Panc1 (cell line): ENCODE measurements at places on chromosomes 12 and 14.

GRCh38 chr12:50006754-50007442 is 18.4 kb downstream of the RACGAP1 start:
- DNase-seq, result no peak

DNA sequence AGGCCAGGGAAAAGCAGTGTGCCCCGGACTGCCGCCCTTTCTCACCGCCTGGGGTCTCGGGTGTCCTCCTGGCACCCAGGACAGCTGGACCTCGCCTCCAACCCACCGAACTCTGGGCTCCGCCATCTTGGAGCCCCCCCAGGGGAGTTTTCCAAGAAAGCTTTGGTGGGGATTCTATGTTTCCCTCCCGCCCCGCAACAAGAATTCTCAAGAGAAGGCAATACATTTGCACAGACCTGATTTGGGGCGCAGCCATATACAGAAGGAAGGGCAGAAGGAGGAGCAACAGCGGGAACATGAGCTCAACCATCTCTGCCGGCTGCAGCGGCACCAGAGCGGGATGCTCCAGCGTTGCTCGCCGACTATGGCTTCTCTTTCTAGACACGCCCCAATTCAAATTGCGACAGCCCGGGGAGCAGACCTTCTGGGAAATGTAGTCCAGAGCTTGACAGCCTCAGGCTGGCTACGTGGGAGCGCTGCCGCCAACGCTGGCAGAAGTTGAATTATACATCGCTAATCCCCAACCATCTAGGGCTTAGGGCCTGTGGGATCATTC is at the start of gene RDH11:
Gene RDH11, minus strand, starts transcription at position 371 of the 556 bp plus-strand sequence. Its CDS starts 61 bp downstream, at position 310.
- DNase-seq, result no peak

GRCh38 chr12:127253797-127254327 is 1013.1 kb upstream of the TMEM132C start:
- no peak for DNase-seq

GRCh38 chr14:68337279-68337678 is 455.6 kb downstream of the ZFP36L1 start:
- no peak for DNase-seq

DNA sequence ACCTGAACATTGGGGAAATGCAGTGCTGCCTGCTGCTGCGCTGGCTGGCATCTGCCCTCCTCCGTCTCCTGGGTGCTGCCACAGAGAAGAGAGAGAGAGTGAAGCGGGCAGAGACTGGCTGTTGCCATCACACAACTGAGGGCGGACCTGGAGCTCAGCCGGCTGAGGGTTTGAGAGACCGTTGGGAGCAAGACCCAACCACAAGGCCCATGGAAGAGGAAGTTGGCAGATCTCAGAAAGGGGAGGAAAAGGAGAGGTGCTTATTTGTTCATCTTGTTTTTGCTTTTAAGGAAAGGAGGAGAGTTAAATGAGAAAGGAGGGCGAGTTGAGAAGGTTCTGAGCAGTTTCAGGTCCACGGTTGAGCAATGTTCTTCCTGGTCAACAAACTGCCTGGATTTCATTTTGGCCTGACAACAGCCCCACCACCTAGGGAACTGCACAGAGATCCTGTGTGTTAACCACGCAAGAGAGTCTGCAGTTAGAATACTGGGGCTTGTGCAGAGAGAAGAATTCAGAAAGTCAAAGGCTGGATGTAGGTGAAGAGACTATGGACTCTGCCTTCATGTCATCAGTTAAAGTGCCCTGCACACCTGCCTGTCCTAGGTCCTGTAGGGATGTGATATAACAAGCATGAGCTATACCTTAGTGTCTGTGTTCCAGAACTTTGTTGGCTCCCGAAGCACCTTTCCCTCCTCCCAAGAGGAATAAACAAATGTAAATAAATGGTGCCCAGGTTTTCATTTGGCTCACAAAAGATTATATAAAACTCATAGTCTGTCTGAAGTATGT is 124.6 kb downstream of the ETV6 start:
- DNase-seq, result no peak

- no peak for DNase-seq
Measured at GRCh38 chr14:65849091-65849490, 436.6 kb downstream of the FUT8 start.
